HepG2 (cell line): ENCODE measurements at places on chromosomes 2 and 18. TPM values are rescaled to one million over a fixed set of nuclear protein-coding genes. Genes with fewer than 3 reads are reported as not detected.

Gene NAT8
- total RNA-seq = 1.8 and 1.9 TPM in 2 replicates

Gene FAM237A
- not detected in 2 replicates for total RNA-seq

Gene ALPI
- total RNA-seq = not detected in 2 replicates

GRCh38 chr18:46283268-46283667, 179.1 kb downstream of the HAUS1 start:
- no peak for DNase-seq

Gene NEURL3
- 0.74 and 1.2 TPM in 2 replicates for total RNA-seq

GRCh38 chr2:8422450-8422800, 259.4 kb upstream of the ID2 start:
- no peak for DNase-seq

- DNase-seq = no peak
Observed at GRCh38 chr2:239392072-239392357, 8.8 kb downstream of the HDAC4 start.

GRCh38 chr18:71036783-71037182, 747.9 kb downstream of the SOCS6 start:
- peak; percentile 16 for DNase-seq

DNA sequence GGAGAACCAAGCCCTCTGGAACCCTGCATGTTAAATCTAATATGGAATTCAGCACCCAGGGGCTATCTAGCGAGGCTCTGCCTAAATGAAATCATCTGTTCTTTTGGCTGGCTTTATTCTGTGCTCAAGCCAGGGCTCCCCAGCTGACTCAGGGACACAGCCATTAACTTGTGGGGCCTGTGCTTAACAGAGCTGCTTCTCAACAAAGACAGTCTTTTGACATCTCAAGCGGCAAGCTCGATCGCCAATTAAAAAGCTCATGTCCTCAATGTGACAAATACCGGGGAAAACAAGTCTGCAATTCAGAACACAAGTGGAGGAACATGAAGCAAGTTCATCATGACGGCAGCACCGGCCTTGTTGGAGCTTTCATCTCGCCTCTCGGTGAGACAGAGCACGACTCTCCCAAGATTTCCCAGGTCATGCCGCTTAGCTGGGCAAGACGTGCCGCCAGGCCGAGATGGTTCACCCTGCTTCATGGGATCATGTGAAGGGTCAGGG, 64.9 kb downstream of the KLHL29 start:
- DNase-seq = no peak

DNA sequence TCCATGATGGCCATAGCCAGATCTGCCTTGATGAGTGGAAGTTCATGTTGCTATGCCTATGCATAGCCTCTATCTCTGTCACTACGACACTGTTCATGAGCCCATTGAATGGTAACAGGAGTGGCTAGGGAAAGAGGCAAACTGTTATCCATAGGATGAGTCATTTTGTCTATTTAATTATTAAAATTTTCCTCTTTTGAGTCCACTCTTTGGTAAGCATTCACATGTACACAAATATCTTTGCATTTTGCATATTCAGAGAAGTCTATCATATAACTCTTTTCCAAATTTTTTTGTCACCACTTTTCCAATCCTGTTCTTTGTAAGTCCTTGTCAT, 364.4 kb downstream of the KCNJ3 start:
- DNase-seq = no peak

GRCh38 chr2:101679801-101680487, 17.6 kb upstream of the MAP4K4 start:
- DNase-seq = no peak

Gene SLC5A7
- not detected in 2 replicates for total RNA-seq

Gene KCNG2
- total RNA-seq = not detected in 2 replicates

DNA sequence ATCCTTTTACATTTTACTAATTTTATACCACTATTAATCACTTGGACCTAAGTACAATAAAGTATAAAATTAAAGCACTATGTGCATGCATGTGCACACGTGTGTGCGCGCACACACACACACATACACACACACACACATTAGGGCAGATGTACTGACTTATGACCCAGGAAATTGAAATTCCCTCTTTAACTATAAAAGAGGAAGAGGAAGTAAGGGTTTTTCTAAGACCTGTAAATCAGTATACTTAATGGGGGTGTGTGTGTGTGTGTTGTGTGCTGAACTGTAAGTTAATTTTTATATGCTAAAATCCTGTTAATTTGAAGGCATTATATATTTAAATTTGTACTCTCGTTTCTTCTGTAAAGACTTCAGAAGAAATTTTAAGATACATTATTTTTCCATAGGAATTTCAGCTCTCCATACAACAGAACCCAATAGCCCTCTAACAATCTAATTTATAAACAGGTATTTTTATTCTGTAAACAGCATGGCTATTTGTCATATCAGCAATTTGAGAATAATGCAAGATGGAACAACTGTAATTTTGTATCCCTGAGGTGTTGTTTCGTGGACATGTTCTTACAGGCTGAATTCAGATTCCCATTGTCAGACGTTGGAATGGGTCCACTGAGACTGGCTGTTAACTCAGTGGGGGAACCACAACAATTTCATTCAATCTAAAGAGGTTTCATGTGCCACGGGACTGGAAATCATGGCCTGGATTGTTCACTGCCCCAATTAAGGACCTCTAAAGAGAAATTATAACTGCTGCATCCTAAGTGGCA, 90.9 kb downstream of the PLA2R1 start:
- no peak for DNase-seq

DNA sequence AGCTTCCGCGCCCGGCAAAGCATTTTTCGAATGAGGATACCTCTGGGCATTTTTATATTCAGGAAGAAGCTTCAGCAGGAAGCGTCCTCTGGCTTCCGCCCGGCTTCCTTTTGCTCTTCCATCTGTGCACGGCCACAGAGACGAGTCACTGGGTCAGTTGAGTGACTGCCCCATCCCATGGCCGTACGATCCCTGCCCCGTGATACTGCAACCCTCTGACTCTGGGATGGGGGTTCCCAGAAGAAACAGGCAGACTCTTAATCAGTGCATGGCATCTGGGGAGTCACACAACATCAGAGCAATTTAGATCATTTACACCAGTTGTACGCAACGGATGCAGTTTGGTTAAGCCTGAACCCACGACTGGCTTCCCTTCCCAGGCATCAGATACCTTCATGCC, 40.9 kb downstream of the SLC4A3 start:
- DNase-seq = no peak

Gene NCK2
- 21.3 and 23.5 TPM in 2 replicates for total RNA-seq

DNA sequence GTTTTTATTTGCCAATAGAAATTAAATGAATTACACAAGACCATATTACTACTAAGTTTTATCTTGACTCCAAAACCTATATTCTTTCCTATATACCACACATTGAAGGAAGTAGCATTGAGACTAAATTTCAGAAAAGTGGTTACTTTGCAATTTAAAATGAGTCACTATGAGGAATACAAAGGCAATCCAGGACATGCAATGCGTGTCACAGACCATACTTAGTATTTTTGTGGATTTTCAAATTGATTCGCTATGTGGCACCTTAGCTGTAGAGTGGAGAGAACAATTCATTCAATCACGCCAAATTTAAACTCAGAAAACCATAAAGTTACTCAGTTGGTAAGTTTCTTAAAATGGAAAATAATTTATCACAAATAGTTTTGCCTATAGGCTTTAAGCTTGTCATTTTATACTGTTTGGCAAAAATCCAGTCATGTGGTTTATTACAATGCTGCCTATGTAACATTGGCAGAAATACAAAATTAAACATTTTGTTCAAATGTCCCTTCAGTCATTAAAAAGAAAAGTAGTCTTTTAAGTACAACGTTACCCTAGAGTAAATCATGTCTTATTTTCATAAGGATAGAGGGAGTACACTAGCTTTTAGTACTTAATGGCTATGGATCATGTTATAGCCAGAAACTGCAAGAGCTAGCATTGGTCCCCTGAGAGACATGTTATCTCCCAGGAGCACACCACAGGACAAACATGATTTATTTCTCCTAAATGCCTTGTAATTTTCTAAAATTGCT, 222.8 kb upstream of the CDH7 start:
- DNase-seq = no peak

DNA sequence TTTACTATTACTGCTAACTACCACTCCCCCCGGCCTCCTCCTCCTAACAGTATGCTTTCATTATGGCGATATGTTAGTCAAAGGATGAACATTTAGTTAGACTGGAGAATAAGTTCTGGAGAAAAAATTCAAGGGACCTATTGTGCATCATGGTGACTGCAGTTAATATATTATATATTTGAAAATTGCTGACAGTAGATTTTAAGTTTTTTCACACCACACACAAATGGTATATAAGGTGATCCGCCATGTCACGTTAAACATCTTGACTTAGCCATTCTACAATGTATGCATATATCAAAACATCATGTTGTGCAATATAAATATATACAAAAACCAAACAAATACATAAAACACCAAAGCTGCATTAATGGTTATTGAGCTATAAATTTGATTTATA, 873.7 kb downstream of the CNTNAP5 start:
- no peak for DNase-seq

- no peak for DNase-seq
Observed at GRCh38 chr18:23107718-23108117, 27.6 kb upstream of the CABLES1 start.

DNA sequence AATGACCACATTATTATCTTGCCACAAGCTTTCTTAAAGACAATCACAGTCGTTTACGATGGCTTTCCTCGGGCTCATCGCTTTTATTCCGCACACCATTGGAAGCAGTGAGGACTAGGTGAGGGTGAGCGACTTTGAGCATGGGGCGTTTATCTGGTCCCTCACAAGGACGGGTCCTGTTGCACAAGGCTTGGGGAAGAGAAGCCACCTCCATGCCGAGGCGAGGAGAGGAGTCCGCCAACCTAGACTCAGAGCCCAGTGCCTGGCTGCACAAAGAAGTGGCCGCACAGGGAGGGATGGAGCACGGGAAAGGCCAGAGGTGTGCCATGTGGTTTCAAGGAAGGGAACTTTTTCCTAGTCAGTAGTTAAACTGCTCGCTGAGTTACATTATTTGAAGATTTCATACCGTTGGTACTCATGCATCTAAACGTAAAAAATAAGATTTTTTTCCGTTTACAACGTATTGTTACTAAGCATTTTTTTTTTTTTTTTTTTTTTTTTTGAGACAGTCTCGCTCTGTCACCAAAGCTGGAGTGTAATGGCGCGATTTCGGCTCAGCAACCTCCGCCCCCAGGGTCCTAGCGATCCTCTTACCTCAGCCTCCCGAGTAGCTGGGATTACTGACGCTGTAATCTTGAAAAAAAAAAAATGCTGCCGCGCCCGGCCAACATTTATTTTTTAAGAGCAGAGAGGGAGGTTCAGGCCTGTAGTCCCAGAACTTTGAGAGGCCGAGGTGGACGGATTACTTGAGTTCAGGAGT, 849 bp upstream of the CYP27C1 start:
- no peak for DNase-seq

Gene CXCR1
- not detected in 2 replicates for total RNA-seq

DNA sequence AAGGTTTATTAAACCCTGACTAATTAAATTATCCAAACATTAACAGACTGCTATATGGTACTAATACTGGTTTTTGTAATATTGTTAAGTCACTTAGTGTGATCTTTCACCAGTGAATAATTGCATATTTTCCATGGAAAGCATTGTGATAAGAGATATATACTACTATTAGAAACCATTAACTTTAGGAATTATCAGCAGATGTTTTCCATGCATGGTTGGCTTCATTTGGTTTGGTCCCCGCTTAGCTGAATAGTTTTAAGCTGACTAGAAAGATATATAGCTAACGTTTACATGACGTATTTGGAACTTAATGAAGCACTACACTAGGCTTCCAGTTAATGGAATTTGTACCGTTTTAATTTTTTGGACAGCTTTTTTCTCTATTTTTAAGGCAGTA, 37.9 kb downstream of the LCLAT1 start:
- no peak for DNase-seq

DNA sequence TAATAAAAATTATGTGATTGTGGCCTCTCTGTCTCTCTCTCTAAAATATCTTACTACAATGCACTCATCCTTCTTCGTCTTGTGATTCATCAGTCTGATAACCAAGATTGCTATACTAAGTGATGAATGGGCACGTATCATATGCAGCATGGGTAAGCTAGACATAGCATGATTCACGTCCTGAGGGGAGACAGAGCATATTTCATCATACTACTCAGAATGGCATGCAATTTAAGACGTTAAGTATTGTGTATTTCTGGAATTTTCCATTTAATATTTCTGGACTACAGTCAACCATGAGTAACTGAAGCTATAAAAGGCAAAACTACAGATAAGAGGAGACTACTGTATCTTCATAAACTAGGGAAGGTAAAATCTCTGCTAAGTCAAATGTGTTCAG, 97.0 kb upstream of the CD226 start:
- no peak for DNase-seq
